ENCODE measurements at places on chromosomes 3 and 15.

GRCh38 chr3:42984701-42985100 lies 5.6 kb downstream of the GASK1A start:
- DNase-seq = no peak

GRCh38 chr3:13011573-13012220 lies 61.5 kb downstream of the IQSEC1 start:
- no peak for DNase-seq

GRCh38 chr15:81819924-81820635 lies 225.7 kb downstream of the MEX3B start:
- no peak for DNase-seq

DNA sequence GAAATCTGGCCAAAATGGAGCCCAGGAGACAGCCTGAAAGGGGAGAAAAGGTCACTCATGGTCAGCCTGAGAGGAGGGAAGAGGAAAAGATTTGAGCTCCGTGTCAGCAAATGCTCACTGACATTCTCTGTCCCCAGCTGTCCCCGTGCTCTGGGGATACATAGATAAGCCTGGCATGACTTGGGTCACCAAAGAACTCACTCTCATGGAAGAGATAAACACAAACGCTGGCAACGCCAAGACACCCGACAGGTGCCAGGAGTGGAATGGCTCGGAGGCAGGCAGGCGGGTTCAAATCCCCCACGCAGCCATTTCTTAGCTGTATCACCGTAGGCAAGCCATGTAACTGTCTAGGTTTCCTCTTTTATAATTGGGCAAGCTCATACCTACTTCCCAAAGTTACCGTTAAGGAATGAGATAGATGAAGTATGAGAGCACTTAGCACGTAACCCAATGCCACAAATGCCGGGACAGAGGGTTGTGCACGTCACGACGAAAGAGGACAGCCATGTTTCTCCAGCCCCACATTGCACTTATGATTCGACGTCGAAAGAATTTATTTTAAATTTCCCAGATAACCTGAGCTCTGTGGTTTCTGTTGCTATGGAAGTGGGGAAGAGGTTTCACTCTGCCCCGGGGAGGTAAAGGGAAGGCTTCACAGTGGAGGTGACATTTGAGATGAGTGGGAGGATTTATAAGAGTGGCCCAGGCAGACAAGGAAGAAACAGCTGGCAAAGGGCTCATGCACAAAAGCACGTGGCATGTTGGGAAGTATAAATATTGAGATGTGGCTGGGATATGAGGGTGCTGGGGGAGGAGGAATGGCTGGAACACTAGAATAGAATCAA lies 41.4 kb upstream of the TSEN2 start:
- peak; percentile 34 for DNase-seq

DNA sequence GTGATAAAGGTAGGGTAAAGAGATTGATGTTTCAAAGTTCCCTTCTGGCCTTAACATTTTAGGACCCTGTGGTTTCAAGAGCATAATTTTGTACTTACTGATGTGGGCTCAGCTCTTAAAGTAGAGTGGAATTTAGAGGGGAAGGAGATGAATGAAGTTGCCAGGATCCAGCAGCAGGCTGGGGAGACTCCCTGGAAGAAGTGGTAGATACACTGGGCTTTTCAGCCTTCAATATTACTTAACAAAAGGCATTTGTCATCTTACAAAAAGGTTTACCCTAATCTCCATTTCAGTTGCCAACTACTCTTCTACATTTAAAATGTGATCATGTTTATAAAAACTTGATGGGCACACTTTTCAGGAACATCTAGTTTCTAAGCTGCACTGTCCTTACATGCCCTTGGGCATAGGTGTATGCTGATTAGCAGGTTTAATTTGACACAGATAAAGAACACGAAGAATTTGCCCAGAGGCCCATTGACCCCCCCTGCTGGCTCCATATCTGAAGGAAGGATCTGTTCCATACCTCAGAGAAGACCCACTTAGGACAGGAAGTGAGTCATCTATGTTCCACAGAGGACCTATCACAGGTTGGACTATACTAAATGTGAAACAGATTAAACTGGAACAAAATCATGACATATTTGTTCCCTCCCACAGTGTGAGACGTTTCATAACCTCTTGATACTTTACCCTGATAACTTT lies 93.0 kb upstream of the LPP start:
- peak; percentile 51 for DNase-seq

DNA sequence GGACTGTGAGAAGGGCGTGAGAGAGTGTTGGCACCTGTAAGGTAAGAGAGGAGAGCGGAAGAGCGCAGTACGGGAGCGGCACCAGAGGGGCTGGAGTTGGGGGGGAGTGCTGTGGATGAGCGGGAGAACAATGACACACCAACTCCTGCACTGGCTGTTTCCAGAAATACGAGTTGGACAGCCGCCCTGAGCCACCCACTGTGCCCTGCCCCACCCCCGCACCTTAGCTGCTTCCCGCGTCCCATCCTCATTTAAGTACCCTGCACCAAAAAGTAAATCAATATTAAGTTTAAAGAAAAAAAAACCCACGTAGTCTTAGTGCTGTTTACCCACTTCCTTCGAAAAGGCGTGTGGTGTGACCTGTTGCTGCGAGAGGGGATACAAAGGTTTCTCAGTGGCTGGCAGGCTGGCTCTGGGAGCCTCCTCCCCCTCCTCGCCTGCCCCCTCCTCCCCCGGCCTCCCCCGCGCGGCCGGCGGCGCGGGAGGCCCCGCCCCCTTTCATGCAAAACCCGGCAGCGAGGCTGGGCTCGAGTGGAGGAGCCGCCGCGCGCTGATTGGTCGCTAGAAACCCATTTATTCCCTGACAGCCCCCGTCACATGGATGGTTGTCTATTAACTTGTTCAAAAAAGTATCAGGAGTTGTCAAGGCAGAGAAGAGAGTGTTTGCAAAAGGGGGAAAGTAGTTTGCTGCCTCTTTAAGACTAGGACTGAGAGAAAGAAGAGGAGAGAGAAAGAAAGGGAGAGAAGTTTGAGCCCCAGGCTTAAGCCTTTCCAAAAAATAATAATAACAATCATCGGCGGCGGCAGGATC lies at the start of gene SOX2:
SOX2 (plus strand) TSS at position 601 of the 811 bp plus-strand sequence. CDS start 436 bp downstream, outside the sequence.
- peak; percentile 57 for DNase-seq

DNA sequence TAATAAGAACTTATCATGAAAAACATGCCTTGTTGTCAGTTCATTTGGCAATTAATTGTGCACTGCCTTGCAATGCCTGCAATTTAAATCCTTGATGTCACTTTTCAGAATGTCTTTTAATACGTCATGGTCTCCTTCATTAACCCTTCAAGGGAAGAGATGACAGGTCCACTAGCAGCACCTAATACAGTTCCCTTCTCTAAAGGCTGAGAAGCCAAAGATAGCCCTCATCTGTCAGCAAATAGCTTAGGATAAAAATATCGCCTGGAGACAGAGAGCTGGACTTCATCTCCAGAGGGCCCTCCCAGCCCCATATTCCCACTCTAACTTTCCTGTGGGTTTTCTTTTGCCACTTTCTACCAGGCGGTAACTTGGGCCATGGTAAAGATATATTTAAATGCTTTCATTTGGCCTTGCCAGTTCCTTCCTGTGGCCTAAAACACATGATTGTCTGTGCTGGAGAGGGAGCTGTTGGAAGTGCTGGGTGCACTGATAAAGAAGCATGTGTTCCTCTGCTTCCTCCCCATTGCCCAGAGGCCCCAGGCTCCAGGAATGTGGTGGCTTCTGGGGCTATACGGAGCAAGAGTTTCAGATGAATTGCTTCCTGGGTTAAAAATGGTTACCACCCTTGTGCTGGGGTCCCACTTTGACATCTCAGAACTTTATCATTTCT lies 76.3 kb upstream of the UMPS start:
- DNase-seq = no peak
